ENCODE measurements at places on chromosomes 4 and X. TPM values are rescaled to one million over a fixed set of nuclear protein-coding genes. Genes with fewer than 3 reads are reported as not detected.

Gene IL3RA
- total RNA-seq, result 3.0 TPM

Gene APLN
- total RNA-seq, result 4.4 TPM

Gene PI4K2B
- total RNA-seq, result 7.8 TPM

Gene ANTXR2
- 12.7 TPM for total RNA-seq

Gene STOX2
- 60.4 TPM for total RNA-seq

Gene SLITRK2
- 10.6 TPM for total RNA-seq

Gene PPP2R2C
- total RNA-seq, result 111 TPM

Gene ZMAT1
- 8.5 TPM for total RNA-seq

Gene CXCL6
- 0.69 TPM for total RNA-seq

Gene MAGED4
- total RNA-seq, result 160 TPM

Gene DCHS2
- total RNA-seq, result 28.6 TPM

Gene LPAR4
- 6.0 TPM for total RNA-seq

Gene MSN
- total RNA-seq, result 41.1 TPM

Gene DYNLT3
- 54.0 TPM for total RNA-seq

Gene SMIM10L2A
- 22.1 TPM for total RNA-seq

Gene ARMCX4
- 16.6 TPM for total RNA-seq

Gene TSPYL2
- total RNA-seq, result 28.4 TPM

Gene SOD3
- 1.4 TPM for total RNA-seq

Gene F8A1
- total RNA-seq, result 3.9 TPM

Gene DMP1
- not detected for total RNA-seq

Gene ZNF711
- total RNA-seq, result 87.4 TPM

Gene FAT1
- total RNA-seq, result 132 TPM

Gene VCX
- not detected for total RNA-seq

Gene GJB1
- not detected for total RNA-seq

Gene ZNF732
- 0.69 TPM for total RNA-seq

Gene TMSB15C
- total RNA-seq, result 30.4 TPM

Gene CCDC120
- total RNA-seq, result 3.5 TPM

Gene ALAS2
- 60.7 TPM for total RNA-seq

Gene TLR2
- 1.6 TPM for total RNA-seq

Gene GLRA2
- 52.4 TPM for total RNA-seq

Gene SHOX
- 0.23 TPM for total RNA-seq

Gene CFP
- 1.4 TPM for total RNA-seq

Gene RTL9
- total RNA-seq, result 1.6 TPM

Gene AMTN
- total RNA-seq, result not detected

Gene TEC
- total RNA-seq, result 1.2 TPM

Gene ADH7
- total RNA-seq, result not detected

Gene ADH1B
- 0.23 TPM for total RNA-seq

Gene IL2
- not detected for total RNA-seq

Gene PLAC1
- not detected for total RNA-seq

Gene FAM184B
- total RNA-seq, result 9.0 TPM

Gene UGT2B11
- total RNA-seq, result not detected

Gene SH3TC1
- 2.3 TPM for total RNA-seq

Gene PRICKLE3
- 0.69 TPM for total RNA-seq
